ENCODE measurements at places on chromosomes 3 and 15.

- no peak for DNase-seq
Measured at GRCh38 chr15:64324165-64324877, 31.7 kb downstream of the CSNK1G1 start.

DNA sequence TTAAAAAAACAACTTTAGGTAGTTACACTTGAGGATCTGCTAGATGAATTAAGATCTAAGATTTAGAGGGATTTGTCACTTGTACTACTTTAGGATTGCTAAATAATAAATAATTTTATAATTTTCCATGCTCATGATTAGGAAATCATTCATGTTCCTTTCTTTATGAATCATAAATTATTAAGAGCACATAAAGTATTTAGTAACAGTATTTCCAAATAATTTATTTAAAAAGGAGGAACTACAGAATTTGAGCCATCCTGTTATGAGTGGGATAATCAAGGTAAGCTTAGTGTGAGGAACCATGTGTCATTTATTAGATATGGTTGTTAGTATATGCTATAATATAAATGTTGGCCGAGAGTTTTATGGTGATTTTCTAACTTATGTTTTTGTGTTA, 37.5 kb upstream of the C3orf38 start:
- no peak for DNase-seq

GRCh38 chr3:89017531-89017930, 89.9 kb upstream of the EPHA3 start:
- no peak for DNase-seq

GRCh38 chr3:64163755-64164148, 61.5 kb downstream of the PRICKLE2 start:
- no peak for DNase-seq

DNA sequence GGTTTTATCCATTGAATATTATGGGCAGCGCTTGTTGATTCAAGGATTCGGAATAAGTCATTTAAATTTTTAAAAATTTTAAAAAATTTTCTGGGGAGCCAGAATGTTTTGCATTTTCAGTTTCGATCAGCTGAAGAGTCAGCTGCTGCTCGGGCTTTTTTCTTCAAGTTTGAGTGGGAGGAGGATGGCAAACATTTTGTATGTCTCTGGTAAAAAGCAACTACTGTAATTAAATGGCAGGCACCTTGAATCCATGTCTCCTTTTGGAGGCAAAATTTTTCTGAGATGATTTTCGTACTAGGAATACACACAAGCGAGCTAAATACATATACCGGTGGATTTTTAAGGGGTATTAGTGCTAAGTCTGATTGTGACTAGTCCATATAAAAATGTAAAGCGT, 612 bp downstream of the C3orf38 start:
- DNase-seq: no peak

DNA sequence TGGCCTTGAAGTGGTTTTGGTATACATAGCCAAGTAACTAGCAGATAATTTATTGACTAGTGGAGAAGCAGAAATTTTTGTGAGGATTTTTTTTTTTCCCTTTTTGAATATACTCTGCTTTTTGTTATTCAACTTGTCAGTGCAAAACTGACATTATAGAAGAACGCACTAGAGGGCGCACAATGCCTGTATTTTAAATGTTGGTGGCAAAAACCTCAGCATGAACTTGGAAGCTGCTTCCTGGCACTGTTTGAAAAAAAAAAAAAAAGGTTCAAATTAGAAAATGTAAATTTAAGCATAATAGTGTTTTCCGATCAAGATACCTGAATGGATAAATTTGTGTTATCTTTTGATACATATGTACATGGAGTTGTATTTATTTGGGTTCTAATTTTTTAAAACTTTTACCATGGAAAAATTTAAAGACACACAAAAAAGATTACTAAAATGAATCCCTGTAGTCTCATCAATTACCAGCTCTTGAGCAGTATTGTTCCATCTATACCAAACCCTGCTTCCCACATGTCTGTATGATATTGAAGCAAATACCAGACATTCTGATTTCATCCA, 56.0 kb downstream of the SLC25A26 start:
- peak; percentile 69 for DNase-seq

DNA sequence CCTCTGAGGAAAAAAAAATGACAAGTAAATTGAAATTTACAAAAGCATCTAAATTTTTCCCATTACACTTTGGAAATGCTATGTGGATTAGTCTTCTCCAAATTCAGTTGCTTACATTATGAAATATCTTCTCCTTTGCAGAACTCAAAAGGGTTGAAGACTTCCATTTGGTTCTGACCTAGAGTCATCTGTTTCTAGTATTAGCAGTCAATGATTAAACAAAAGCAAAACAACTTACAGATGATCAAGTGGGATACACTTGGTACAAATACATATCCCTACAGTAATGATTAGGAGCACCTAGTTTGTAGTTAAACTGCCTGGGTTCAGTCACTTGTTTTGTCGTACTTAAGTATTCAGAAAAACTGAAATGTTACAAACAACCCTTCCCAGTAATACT, 136.2 kb downstream of the MBNL1 start:
- no peak for DNase-seq

DNA sequence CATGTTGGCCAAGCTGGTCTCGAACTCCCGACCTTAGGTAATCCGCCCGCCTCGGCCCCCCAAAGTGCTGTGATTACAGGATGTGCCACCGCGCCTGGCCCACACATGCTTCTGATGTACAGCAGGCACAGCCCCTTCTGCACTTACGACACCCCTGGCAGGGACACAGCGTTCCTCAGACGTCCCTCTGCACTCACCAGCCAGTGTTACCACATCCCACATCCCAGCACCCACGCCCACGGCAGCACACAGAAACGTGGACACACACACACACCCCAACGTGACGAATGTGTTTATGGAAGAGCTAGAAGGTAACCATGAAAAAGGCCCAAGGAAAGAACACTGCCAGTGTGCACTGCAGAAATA, 576 bp upstream of the RPAP1 start:
- no peak for DNase-seq

DNA sequence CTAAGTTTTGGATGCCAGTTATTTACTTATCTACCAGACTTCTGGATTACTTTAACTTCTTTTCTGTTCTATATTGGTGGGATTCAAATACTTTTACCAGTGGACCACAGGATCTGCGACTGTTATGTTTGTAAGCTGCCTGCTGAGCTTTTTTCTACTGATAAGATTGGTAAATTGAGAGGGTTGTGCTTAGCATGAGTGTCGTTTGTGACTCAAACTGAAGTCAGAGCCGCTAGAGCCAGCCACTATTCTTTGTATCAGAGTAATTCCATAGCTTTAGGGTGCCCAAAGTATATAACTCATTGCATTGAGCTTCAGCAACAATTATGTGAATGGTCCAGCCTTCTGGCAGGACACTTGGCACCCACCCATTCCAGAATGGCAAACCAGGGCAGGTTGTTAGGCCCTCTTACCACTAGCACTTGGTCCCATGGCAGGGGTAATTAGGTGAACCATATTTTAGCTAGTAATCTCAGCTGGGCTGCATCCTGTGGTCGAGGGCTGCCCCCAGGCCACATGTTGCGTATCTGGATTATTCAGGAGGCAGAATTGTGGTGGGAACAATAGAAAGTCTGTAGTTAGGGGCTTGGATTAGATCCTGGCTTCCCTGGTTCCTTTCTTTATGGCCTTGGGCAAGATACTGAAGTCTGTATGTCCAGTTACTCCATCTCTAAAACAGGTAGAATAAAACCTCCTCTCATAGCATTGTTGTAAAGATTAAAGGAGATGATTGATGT, 6.0 kb downstream of the PLCL2 start:
- DNase-seq: no peak

DNA sequence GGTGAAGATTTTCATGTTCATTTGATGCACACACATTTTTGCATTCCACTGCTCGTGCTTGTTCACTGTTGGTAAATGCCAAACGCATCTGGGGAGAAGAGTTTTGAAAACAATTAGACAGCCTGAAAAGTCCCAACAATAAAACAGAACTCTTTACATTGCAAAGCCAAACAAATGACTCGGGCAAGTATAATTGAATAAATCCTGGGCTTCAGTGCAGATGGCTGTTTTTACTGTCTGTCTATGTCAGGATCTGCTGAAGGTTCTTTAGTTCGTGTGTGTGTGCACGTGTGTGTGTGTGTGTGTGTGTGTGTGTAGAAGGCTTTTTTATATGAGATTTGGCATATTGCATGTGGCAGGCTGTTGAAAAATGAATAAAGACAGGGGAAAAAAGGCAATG, 277.5 kb upstream of the CDIN1 start:
- DNase-seq: no peak

GRCh38 chr3:120203016-120203415, 82.0 kb downstream of the GPR156 start:
- DNase-seq: peak; percentile 66

DNA sequence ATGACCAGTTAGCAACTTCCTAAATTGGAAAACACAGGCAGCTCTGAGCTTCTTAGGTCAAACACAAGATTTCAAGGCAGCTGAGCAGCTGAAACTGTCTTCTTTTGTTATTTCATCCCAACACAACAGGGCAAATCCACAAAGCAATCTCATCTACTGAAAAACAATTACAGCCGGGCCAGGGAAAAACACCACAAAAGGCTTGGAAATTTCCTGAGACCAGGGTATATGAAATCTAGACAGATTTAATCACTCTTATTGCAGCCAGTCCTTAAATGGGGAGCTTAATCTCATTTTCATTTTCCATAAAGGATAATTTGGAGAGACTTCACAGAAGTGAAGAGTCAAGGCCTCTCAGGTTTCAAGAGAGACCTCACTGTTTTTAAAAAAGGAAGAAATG, 181.8 kb downstream of the SSR3 start:
- no peak for DNase-seq

DNA sequence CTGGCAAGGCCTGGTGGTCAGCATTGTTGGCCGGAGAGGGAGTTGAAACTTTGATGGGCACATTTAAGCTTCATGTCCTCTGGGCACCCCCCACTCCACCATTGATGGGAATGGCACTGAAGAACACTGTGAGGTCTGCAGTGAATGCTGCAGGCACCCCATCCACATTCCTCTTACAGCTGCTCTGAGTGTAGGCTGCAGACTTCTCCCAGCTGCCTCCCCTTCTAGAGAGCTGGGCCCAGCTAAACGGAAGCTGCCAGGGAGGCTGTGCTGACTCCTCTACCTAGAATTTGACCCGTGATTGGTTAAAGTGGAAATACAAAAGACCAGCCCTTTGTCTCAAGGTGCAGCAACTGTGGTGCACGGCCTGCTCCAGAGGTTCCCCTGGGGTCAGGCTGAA, 10.6 kb downstream of the TMEM158 start:
- no peak for DNase-seq

- no peak for DNase-seq
Measured at GRCh38 chr3:114428044-114428595, 134.3 kb downstream of the TIGIT start.

- no peak for DNase-seq
Measured at GRCh38 chr15:30068326-30068725, 14.4 kb upstream of the GOLGA8J start.

GRCh38 chr3:50212502-50212901, 7.4 kb downstream of the SLC38A3 start:
- no peak for DNase-seq

GRCh38 chr3:56613016-56613415, 56.0 kb downstream of the CCDC66 start:
- no peak for DNase-seq

DNA sequence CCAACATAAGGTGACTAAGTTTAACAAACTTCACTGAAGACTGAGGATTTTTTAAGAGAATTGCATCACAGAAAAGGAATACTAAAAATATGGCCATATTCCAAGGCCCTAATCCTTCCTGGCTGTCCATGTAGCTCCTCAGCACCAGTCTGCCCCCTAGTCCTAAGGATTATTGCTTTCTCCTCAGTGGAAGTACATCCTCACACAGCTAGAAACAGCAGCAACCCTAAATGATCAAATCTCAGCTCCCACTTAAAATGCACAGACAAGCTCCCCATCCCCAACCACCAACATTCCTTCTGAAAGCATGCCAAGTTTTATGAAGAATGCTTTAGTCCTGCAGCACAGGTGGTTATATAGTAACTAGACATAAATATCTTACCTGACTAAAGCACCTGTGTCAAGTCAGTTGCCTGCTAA, 14.7 kb downstream of the ST3GAL6 start:
- no peak for DNase-seq

- no peak for DNase-seq
Measured at GRCh38 chr3:196659901-196660351, 20.4 kb downstream of the NRROS start.

- DNase-seq: peak; percentile 9
Measured at GRCh38 chr3:138726946-138727730, 107.6 kb downstream of the PIK3CB start.

GRCh38 chr15:50150349-50150748, 31.3 kb upstream of the ATP8B4 start:
- DNase-seq: no peak

DNA sequence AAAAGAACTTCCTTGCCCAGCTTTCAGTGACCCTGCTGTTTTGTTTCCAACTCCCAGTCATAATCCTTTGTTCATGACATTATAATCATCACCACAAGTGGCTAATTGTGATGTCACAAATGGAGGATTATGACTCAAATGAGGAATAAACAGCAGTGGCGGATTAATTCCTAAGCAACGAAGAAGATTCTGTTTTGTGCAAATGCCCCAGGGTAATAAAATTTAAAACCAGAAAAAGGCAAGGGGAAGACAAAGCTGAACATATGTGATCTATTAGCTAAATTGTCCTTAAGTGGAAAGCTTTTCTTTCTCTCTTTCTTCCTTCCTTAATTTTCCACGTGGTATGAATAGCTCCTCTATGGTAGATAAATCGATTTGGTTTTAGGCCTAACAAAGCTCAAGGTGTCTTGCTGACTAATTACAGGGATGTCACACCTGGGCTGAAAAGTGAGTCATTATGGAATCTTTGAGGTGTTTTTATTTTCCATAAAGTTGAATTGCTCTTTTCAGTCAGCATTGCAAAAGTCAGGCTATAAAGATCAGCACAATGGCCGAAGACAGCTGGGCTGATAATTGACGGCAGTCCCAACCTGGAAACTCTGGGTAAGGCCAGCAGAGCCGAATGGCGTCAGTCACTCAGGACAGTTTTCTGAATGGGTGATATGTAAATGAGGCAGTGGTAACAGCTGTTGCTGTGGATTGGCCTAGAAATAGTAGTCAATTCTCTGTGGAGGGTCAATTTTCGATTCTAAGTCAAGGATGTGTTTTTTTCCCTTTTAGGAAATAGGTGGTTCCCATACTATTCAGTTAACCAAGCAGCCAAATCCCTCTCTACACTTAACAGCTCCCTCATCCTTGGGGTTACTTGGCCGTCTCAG, 121.5 kb downstream of the PTPRG start:
- DNase-seq: no peak

GRCh38 chr3:149277331-149277813, 55.7 kb upstream of the CP start:
- DNase-seq: no peak

Data from T47D (cell line).